ENCODE measurements at places on chromosomes 4 and X.

- DNase-seq = no peak
Measured at GRCh38 chrX:49191574-49192011, 5.4 kb upstream of the PRICKLE3 start.

DNA sequence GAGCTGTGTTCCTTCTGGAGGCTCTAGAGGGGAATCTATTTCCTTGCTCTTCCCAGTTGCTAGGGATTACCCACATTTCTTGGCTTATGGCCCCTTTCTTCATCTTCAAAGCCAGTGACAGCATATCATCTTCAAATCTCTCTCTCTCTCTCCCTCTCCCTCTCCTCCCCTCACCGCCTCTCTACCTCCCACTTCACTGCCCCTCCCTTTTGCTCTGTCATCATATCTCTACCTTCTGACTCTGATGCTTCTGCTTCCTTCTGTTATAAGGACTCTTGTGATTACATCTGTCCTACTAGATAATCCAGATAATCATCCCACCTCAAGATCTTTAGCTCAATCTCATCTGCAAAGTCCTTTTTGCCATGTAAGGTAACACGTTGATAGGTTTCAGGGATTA is 93.1 kb upstream of the TEX13D start:
- DNase-seq = no peak

DNA sequence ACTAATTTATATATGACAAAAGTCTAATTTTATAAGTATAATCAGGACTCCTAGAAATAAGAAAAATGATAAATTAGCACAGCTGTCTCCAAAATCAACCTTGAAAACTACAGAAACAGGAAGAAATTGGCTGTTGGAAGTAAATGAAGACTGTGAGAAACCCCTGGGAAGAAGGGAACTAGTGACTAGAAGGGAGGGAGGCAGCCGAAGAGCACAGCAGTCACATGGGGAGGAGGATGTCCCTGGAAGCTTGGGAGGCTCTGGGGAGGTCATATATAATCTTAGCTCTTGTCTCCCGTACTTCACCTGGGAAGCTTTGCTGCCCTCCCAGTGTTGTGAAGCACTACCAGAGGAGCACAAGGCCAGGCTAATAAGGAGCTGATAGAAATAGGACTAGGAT is 8.9 kb upstream of the TMA16 start:
- no peak for DNase-seq

- DNase-seq = no peak
Measured at GRCh38 chr4:37674439-37674838, 11.7 kb downstream of the RELL1 start.

DNA sequence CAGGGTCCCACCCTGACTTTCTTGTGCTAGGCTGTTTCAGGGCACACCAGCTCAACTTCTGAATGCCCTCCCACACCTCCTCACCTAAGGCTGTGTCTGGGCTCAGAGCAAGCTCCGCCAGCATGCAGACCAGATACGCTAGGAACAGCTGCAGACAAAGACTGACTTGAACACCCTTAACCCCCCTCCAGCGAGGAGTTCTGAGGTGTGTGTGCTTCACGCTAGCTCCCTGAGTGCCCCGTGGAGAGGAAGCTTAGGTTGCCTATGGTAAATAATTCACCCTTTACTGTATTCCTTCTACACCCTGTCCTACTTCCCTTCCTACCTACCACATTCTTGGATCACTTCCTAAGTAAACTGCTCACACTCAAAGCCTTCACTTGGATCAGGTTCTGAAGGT is 115.0 kb downstream of the VCX3B start:
- no peak for DNase-seq

DNA sequence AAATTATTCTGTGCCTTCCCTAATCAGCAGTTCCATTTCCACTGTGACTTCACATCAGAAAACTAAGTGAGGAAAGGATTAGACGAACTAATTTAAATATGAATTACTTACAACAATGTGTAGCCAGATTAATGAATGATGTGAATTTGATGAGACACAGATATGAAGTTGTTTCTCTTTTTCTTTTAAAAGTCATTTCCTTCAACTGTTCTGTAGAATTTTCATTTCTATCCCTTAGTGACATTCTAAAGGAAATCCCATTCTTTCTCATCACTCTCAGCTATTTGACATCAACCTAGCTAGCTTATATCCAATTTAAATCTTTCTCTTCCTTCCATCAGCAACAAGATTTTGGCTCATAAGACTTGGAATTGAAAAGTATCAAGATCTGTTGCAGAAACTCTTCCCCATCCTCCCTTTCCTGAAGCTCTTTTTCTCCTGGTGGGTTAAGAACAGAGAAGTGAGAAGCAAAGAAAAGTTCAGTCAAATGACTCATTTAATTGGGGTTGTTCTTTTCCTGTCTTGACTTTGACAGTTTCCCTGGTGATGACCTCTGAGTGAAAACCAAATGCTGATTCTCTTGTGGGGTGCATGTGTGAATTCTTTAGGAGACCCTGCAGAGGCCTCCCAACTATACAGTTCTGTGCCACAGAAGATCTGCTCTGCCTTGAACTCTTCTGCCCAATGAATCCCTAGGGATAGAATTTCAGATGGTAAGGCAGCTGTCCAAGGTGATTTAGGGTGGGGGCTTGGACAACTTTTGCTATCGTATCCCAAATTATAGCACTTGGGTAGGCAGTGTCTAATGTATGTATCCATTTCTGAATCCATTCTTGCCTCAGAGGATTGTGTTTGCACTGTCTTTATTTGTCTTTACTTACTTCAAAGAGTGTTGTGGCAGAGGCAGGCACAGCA is 232.5 kb upstream of the GPRIN3 start:
- no peak for DNase-seq

- DNase-seq = no peak
Measured at GRCh38 chr4:147299205-147299604, 181.7 kb upstream of the EDNRA start.

- no peak for DNase-seq
Measured at GRCh38 chr4:19936476-19936875, 315.2 kb upstream of the SLIT2 start.

- DNase-seq = no peak
Measured at GRCh38 chr4:87857789-87858188, 25.0 kb downstream of the MEPE start.

DNA sequence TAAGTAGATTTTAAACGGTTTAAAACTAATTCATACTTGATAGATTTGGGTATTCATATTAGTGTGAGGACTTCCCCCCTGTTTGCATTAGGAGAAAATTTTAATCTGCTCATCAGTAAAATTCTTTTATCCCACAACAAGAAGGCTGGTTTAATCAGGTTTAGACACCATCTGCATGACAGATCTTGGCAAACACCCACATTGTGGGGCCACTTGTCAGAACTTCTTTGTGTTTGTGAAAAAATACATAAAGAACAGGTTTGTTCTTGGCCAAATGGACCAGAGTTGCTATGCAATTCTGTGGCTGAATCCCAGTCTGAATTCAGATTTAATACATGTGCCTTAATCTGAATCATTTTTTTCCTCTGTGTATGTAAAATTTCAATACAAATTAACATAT is 121.1 kb downstream of the REPS2 start:
- DNase-seq = no peak

Measured in NCI-H1930 (cell line).